Colonic mucosa (tissue), 4 donors: ENCODE measurements at places on chromosomes 1 and 21.

- no peak for DNase-seq
Observed at GRCh38 chr1:201506092-201506491, 831 bp downstream of the CSRP1 start.

- DNase-seq, result no peak
Observed at GRCh38 chr1:39779137-39779536, 8.0 kb upstream of the OXCT2 start.

GRCh38 chr1:86352086-86352485 lies 44.0 kb downstream of the ODF2L start:
- no peak for DNase-seq

- no peak for DNase-seq
Observed at GRCh38 chr1:24673341-24673740, 30.2 kb downstream of the SRRM1 start.

- no peak for DNase-seq
Observed at GRCh38 chr1:209708297-209708696, 3.7 kb downstream of the HSD11B1 start.

DNA sequence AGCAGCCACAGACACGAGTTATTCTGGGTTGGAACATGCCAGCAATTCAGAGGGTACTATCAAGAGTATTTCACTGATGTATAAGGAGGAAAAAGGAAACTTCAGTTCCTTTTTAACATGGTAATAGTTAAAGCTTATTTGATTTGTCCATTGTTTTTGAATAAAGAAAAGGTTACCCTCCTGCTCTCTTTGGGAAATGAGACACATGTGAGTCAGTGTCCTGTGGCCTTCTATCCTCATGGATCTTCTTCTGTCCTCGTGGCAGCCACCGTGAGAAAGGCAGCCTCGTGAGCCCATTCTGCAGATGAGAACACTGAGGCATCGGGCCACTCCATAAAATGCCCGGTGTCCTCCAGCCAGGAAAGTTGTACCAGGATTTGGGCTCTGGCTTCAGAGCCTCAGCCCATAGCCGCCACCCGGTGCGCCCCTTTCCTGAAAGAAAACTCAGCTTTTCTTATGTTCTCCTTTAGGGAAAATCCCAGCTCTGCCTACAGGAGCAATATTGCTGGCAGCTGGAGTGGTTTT lies 24.8 kb downstream of the KCNAB2 start:
- DNase-seq, result no peak

DNA sequence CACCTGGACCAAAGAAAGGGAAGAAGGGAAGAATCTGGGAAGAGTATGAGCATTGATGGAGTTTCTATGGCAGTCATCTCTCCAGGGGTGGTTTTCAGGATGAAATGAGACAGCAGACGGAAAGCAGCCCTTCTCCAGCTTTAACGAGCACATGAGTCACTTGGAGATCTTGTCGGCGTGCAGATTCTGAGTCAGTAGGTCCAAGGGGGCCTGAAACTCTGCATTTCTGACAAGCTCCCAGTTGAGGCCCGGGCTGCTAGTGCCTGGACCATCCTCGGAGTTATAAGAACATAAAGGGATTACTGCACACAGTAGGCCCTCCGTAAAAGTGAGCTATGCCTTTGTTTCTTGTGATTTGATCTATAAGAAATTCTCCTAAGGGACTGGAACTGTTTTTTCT lies 17.6 kb downstream of the HSPG2 start:
- no peak for DNase-seq

DNA sequence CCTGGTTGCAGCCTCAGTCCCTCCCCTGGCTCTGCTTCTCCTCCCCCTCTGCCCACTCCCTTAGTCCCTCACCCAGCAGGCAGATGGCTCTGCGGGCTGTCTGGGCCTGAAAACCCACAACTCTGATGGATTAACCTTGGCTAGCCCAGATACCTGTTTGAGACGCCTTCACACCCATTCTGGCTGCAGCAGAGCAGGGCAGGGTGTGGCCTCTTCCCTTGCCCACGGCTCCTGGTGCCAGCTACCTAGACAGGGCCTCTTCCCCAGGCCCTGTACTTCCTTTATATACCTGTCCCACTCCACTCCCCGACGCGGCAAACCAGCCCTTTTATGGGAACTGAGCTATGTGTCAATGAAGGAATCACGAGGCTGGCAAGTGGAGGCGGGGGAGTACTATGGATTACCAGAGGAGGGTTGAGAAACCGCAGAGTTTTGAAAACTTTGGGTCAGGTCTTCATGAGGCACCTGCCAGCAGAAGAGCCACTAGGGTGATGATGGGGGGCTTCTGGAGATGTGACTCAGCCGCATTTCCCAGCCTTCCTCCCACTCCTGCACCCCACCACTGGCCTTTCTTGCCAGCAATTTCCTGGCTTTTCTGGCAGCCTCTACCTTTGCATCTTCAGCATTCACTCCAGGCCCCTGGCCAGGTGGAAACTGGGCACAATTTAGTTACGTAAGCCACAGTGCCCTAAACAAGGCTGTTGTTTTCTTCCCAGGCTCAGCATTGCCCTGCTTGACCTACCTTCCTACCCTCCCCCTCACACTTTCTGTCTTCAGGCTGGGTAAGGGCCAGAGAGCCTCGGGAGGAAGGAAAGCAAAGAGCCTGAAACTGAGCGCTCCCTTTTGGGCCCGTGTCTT lies at the start of gene CHI3L1:
CHI3L1 (minus strand) TSS at position 259 of the 858 bp plus-strand sequence; CDS start at position 178, 81 bp downstream.
- no peak for DNase-seq

- no peak for DNase-seq
Observed at GRCh38 chr1:66445492-66446181, 88.3 kb upstream of the SGIP1 start.

GRCh38 chr1:182685215-182685614 lies 828 bp upstream of the RGS8 start:
- DNase-seq, result no peak

DNA sequence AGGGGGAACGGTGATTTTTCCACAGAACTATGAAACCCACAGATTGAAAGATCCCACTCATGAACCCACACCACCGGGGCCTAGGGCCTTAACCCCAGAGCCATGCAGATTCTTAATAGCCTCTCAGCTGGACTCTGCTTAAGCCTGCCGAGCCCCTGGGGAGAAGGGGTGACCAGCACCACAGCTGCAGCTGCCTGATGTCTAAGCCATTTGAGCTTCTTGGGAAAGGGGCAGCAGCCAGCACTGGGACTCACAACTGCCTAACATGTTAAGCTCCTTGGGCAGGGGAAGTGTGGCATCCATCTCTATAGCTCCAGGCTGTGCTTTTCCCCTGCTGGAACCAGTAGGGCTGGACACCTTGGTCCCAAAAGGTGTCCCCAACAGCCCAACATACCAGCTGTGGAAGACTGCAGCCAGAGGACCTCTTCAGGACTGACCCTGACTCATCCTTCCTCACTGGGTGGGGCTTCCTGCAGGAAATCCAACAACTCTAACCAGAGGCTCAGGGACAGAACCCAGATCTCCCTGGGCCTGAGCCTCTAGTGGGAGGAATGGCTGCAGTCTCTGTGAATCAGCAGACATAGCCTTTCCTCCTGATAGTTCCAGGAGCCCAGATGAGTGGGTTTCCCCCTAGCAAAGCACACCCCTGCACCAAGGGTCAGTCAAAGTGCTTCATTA lies 34.6 kb upstream of the FMO3 start:
- DNase-seq, result no peak

GRCh38 chr1:86137436-86137835 lies 19.1 kb downstream of the COL24A1 start:
- no peak for DNase-seq

- peak; percentile 73 for DNase-seq
Observed at GRCh38 chr1:51234721-51235425, 1.2 kb upstream of the RNF11 start.

DNA sequence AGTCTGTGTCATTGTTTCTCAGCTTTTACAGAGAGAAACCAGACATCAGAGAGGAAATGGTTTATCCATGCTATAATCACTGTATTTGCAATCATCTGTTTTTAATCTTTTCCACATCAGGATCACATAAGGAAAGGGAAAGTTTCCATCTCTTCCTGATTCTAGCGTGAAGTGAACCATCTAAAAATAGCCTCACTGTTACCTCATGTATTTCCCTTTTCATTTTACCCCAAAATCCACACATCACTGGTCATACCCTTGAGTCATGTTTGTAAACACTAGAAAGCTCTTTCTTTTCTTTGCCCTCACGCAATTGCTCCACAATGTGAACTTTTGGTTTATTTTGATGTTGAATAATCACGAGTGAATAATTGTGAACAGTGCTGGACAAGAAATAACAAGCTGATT lies 146.0 kb downstream of the PLA2G4A start:
- no peak for DNase-seq

GRCh38 chr1:208240662-208241355 lies 3.4 kb downstream of the PLXNA2 start:
- no peak for DNase-seq

DNA sequence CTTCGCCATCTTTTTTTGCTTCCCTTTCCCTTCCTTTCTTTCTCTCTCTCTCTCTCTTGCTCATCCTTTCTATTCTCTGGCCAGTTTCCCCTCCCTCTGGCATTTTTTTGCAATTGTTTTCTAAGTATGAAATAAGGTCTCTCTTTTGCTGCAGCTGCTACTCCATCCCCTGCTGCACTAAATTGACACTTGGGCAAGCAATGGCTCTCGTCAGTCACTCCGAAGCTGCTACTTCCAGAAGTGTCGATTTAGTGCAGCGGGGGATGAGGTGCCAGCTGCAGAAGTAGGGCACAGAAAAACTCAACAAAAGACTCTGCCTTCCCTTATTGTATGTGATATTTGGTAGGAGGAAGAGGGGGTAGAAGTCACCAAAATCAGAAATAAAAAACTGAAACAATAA lies 642.3 kb downstream of the RWDD3 start:
- no peak for DNase-seq

DNA sequence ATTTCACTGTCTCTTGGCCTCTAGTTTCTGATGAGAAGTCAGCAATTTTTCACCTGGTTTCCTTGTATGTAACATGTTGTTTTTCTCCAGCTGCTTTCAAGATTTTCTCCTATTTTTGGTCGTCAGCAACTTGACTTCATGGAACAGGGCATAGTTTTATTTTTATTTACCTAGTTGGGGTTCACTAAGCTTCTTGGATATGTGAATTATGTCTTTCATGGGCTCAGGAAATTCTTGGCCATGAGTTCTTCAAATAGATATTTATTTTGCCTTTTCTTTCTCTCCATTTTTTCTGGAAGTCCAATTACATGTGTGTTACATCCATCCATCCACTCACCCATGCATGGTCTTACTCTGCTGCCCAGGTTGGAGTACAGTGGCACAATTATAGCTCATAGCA lies 13.7 kb downstream of the SDHB start:
- DNase-seq, result no peak

- DNase-seq, result no peak
Observed at GRCh38 chr1:209430107-209430506, 153.4 kb upstream of the CAMK1G start.

GRCh38 chr1:65167586-65168242 lies 19.7 kb downstream of the AK4 start:
- no peak for DNase-seq

- DNase-seq, result no peak
Observed at GRCh38 chr1:199877526-199878384, 149.8 kb upstream of the NR5A2 start.

DNA sequence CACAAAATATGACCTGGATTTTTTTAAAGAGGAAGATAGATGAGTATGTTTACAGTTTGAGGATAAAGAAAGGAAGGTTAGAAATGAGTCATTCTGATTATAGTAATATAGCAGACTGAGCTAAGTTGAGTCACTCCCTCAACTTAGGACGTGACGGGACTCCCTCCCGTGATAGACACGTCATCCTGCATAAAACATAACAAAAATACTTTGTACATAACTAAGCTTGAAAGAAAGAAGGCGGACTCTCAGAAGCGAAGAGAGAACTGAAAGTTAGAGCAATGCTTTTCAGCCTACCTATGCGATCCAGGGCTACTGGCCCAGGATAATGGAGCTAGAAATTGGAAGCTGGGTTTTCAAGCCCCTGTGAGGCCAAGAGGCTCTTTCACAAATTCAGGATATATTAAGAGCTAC lies 53.0 kb upstream of the DESI2 start:
- no peak for DNase-seq
